Stimulated activated CD4-positive, alpha-beta T cell treated with anti-CD3 and anti-CD28 coated beads, Interleukin-12 subunit alpha, Interleukin-12 subunit beta, amount 100 ng/mL, for 48 hours (primary cell): ENCODE measurements at places on chromosomes 12 and 14.

DNA sequence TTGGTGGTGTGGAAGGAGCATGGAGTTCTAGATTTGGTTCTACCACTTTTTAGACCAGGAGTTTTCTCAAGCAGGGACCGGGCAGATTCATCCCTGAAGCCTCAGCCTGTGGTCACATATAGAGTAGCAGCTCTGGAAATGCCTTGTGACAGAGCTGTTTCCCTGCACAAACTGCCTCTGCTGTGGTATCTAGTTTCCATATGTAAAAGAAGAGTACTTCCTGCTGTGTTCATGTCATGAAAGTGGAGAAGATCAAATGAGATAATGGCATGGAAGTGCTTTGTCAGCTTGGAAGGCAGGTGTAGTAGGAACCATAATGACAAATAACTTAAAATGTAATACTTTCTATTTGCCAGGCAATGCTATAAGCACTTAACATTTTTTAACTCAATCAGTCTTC lies 26.1 kb downstream of the OTUB2 start:
- no peak for DNase-seq

- no peak for DNase-seq
Measured at GRCh38 chr14:89399594-89400068, 17.4 kb downstream of the FOXN3 start.

DNA sequence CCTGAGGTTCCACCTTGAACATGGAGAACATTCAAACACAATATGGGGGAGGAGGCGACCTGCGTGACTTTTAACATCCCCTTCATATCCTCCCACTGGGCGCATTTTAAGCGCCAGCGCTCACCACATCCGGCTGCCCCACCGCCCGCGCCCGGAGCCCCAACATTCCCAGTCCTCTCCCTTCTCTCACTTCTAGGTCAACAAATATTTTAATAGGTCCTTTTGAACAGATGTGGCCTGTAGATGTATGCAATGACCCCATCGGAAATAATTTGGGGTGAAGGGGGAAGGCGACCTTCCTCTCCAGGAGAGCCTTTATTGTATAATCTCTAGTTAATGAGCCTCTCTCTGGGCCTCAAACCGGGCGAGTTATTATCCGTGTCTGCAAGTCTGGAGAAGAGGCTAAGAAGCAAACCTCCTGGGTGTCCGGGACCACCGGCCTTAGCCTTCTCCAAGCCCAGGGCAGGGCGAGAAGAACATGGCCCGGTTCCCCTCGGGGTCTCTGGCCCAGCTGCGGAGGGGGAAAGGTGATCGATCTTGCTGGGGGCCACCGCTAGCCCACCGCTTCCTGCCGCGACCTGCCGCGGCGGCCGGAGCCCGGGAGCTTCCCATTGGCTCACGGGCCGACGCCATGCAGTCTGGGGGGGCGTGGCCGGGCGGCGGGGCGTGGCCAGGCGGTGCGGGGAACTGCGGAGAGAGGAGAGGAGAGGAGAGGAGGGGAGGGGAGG lies 83.2 kb upstream of the HMGA2 start:
- DNase-seq: peak; percentile 42

DNA sequence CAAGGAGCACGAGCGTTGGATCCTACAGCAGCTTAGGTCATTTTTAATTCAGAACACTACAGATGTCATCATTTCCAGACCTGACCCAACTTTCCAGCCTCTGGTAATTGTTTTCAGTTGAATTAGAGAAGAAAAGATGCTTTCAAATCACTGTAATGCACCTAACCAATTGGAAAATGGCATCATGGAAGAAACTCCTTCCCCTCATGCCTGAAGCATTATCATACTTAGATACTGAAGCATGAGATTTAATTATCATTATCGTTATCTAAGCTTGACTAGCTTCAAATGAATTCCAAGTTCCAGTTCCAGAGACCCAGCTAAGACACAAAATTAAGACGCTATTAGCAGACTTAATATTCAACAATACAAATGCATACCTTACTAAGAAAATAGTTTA lies 299.3 kb downstream of the TMEM132D start:
- DNase-seq: no peak

- DNase-seq: no peak
Measured at GRCh38 chr12:97482143-97482693, 19.6 kb downstream of the RMST start.

GRCh38 chr14:44505588-44505987 lies 1.5 kb downstream of the FSCB start:
- no peak for DNase-seq

DNA sequence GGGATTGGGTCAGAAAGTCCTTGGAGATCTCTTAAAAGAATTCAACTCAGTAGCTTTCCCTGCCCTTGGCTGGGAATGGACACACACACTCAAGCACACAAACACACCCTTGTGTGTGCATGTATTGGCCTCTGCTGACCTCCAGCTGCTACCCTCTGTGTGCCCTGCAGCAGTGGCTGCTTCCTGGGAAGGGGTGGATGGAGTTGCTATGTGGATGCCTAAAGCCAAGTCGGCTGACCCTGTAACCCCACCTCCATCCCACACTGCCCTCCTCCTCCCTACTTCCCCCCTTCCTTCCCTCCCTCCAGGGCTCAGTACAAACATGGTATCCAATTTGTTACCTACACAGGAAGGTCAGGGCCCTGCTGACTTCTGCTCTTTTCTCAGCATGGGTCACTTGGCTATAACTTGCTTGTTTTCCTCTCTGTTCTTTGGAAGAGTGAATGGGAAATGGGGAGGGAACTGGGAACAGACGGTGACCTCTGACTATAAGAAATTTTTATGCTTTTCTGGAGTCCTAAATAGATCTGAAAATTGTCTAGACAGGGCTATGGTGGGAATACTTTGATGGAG lies 351.6 kb upstream of the TBX3 start:
- no peak for DNase-seq

DNA sequence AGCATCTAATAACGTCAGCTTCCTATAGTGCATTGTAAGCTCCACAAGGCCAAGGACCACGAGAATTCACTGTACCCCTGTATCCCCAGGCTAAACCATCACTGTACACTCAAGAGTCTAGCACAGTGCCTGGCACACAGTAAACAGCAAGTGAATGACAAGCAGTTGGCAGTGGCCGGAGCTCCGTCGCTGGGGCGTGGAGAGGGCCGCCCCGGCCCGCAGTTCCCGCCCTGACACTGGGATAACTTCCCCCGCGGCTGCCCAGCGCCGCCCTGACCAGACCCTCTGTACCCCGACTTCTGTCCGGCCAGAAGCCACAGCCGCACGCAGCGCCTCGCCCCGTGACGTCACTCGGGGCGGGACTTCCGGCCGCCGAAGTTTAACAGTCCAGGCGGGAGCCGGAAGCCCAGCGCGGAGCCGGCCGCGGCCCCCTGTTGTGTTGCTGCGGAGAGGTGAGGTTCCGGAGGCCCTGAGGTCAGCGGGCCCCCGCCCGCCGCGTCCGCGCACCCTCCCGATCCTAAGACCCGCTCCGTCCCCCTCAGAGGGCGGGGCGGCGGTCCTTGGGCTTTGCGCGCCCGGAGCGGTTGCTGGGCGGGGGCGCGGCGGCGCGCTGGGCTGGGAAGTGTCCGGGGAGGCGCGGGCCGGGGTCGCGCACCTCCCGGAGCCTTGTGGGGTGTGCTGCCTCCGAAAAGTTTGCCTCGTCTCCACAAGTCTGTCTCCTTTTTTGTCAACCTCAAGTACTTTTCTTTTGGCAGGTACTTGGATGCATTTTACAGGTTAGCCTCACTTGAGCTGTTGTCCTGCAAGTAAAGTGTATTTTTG lies at the start of gene NEDD1:
TSS of gene NEDD1 (plus strand) at position 409 of the 822 bp plus-strand sequence. CDS start 2,503 bp downstream, outside the sequence.
- DNase-seq: peak; percentile 67

GRCh38 chr14:76842414-76842813 lies 16.2 kb downstream of the LRRC74A start:
- no peak for DNase-seq

GRCh38 chr12:12542964-12543363 lies 19.7 kb downstream of the DUSP16 start:
- DNase-seq: no peak

DNA sequence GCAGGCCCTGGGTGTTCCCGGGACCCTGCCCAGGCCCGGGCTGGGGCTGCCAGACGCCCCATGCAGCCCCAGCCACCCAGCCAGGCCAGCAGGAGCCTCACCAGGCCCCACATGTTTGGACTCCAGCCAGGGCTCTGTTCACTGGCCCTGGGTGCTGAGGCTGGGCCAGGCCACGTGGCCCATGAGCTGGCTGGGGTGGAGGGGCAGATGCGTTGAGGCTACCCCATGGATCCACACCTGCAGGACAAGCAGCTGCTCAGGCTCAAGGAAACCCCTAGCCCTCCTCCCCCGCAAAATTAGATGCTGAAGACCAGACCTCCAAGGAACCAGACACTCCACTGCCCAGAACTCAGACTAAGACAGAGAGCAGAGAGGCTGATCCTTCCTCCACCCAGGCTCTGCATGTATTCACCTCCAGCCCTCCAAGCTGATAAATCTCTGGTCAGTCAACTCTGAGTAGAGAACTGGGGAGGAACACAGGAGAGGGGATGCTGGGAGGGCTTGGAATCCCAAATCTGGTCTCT lies 1.6 kb downstream of the CDH24 start:
- DNase-seq: no peak

GRCh38 chr12:71438670-71439361 lies 782 bp upstream of the LGR5 start:
- DNase-seq: no peak

DNA sequence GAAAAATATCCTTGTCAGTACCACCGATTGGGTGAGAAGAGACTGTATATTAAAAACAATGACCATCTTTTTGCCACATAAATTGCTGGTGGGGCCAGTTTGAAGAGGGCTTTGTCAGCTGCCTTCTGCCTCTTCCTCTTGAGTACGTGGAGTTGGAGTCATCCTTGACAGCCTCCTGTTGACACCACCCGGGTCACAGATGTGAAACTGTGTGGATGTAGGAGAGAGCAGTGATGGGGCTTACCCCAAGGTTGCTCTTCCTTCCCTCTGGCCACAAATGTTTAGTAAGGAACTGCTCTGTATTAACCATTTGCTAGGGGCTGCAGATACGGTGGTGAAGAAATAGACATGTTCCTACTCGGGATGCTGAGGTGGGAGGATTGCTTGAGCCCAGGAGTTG lies 12.2 kb downstream of the PTPN11 start:
- peak; percentile 20 for DNase-seq

DNA sequence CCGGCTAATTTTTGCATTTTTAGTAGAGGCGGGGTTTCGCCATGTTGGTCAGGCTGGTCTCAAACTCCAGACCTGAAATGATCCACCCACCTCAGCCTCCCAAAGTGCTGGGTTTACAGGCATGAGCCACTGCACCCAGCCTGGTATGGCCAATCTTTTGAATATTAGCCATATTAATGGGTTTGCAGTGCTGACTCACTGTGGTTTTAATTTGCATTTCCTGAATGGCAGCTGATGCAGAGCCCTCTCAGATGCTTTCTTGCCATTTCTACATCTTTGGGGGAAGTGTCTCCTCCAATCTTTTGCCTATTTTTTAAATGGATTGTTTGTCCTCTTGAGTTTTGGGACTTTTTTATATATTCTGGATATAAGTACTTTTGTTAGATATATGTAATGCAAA lies 55.5 kb upstream of the NPAS3 start:
- no peak for DNase-seq

GRCh38 chr14:55553791-55554190 lies 26.2 kb upstream of the KTN1 start:
- no peak for DNase-seq

DNA sequence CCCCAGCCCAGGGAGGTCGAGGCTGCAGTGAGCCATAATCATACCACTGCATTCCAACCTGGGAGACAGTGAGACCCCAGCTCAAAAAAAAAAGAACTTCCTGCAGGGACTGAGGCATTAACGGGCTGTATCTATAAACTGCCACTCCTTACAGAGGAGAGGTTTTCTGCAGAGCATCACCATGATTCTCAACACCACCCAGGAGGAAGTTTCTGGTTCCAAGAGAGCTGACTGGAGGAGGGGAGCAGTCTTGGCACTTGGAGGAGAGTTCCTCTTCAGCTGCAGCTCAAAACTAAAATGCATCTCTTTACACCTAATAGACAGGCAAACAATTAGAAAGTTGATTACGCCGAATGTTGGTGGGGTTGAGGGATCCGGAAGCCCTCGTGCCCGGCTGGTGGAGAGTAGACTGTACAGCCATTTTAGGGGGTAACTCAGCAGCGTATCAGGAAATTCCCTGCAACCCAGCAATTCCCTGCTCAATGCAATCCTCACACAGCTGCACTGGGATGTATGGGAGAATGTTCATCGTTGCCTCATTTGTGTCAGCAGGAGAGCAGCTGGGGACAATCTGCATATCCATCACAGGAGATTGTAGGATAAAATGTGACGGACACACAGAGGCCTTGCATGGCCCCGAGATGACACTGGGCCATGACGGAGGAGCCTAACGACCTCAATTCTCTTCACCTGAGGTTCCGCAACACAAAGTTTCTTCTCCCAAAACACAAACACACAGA lies 36.6 kb downstream of the ACTN1 start:
- DNase-seq: no peak
